Lower lobe of right lung (tissue), 2 donors: ENCODE measurements at places on chromosomes 5 and 9.

- H3K27ac ChIP-seq: no peak overlapping the region
- no peaks in the 10 kb centered on the region for H3K36me3 ChIP-seq
- H3K27me3 ChIP-seq: no peaks in the 10 kb centered on the region
- no peak overlapping the region for H3K4me3 ChIP-seq
These were observed 189.7 kb upstream of the SLC27A6 start for GRCh38 chr5:128775558-128775957.

GRCh38 chr5:152349683-152350526 is 55.2 kb downstream of the NMUR2 start:
- peak; percentile 45 for DNase-seq
- peaks cover 12% of the 10 kb centered on the region for H3K4me1 ChIP-seq
- no peaks in the 10 kb centered on the region for H3K36me3 ChIP-seq

DNA sequence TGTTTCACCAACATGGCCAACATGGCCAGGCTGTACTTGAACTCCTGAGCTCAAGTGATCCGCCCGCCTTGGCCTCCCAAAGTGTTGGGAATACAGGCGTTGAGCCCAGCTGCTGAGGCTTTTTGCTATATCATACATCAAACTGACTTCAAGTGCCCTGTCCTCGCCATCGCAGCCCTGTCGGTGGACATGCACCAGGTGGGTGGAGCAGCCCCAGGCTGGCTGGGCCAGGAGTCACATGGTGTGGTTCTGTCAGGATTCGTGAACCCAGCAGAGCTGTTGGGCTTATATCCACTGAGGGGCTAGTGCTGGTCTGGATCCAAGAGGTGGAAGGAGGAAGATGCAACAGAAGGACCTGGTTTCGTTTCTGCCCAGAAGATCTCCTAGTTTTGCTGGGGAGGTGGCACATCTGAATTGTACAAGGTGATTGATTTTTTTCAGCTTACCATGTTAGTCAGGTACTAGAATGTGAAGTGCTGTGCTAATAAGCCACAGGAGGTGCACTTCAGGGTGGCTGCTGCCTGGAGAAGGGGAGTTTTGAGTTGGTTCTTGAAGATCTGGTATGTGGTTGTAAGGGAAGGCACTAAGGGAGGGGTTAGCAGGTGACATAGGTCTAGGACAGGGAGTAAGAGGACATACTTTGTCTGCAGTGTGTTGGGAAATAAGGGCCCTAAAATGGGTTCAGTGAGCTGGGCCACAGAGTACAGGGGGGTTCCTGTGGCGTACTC is 16.1 kb downstream of the PCBD2 start:
- no peaks in the 10 kb centered on the region for H3K27me3 ChIP-seq
- DNase-seq: no peak
- H3K4me1 ChIP-seq: no peaks in the 10 kb centered on the region
- peak overlapping the region; percentile 41 for H3K27ac ChIP-seq
- no peak overlapping the region for H3K4me3 ChIP-seq

GRCh38 chr5:172571413-172571812 is 69.7 kb upstream of the NEURL1B start:
- no peak for DNase-seq
- H3K4me1 ChIP-seq: peaks cover 7% of the 10 kb centered on the region
- H3K36me3 ChIP-seq: no peaks in the 10 kb centered on the region

DNA sequence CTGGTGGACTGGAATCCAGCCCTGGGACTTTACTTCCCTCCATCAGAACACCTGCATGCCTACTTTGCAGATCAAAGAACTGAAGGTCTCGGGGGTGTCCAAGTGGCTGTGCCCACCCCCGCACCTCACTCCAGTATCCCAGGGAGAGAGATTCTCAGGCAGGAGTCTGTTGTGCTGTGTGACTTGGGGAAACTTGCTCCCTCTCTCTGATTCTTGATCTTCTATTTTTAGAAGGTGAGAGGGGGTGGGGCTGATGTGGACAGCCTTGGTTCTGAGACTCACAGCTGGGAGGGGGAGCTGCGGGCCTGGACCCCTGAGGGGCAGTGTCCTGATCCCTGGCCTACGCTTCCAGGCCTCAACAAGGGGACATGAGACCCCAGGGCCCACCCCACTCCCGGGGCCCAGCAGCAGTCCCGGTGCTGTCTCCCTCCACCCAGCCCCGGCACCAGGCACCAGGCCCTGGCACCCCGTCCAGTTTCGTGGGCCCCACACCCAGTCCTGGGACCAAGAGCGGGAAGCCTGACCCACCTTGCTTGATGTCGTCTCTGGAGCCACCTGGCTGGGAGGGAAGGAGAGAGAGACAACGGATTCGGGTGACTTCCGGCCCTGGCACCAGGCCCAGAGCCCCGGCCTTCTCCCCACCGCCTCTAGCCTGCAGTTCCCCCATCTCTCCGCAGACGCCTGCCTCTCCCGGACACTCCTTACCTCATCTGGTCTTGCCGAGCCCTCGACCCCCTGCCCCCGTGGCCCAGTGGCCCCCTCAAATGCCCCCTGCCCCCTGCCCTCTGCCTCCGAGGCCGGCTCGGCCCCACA is 74.0 kb upstream of the SPTLC1 start:
- H3K4me1 ChIP-seq: no peaks in the 10 kb centered on the region
- H3K27ac ChIP-seq: no peak overlapping the region
- H3K4me3 ChIP-seq: no peak overlapping the region

GRCh38 chr5:119269061-119269944 is 86.5 kb upstream of the TNFAIP8 start:
- no peaks in the 10 kb centered on the region for H3K36me3 ChIP-seq
- DNase-seq: peak; percentile 58
- peak overlapping the region; percentile 88 for H3K4me3 ChIP-seq

- H3K27ac ChIP-seq: no peak overlapping the region
- peaks cover 25% of the 10 kb centered on the region for H3K36me3 ChIP-seq
- H3K4me3 ChIP-seq: no peak overlapping the region
- H3K4me1 ChIP-seq: no peaks in the 10 kb centered on the region
- DNase-seq: no peak
These were observed 76.5 kb downstream of the SH3PXD2B start for GRCh38 chr5:172377856-172378255.

- no peak overlapping the region for H3K4me3 ChIP-seq
- H3K27me3 ChIP-seq: no peaks in the 10 kb centered on the region
- no peak overlapping the region for H3K27ac ChIP-seq
- H3K4me1 ChIP-seq: no peaks in the 10 kb centered on the region
These were observed 30.9 kb upstream of the SEMA6A start for GRCh38 chr5:116605310-116606070.

- no peak for DNase-seq
- H3K27ac ChIP-seq: no peak overlapping the region
- no peaks in the 10 kb centered on the region for H3K4me1 ChIP-seq
- H3K4me3 ChIP-seq: no peak overlapping the region
- H3K27me3 ChIP-seq: no peaks in the 10 kb centered on the region
- no peaks in the 10 kb centered on the region for H3K36me3 ChIP-seq
These were observed 101.4 kb downstream of the TMEM167A start for GRCh38 chr5:82975812-82976211.

GRCh38 chr5:39014561-39014960 is 59.6 kb downstream of the RICTOR start:
- no peak overlapping the region for H3K27ac ChIP-seq
- peaks cover 18% of the 10 kb centered on the region for H3K36me3 ChIP-seq
- H3K4me3 ChIP-seq: no peak overlapping the region
- no peak for DNase-seq
- no peaks in the 10 kb centered on the region for H3K27me3 ChIP-seq

- H3K4me3 ChIP-seq: no peak overlapping the region
- no peaks in the 10 kb centered on the region for H3K36me3 ChIP-seq
- no peak overlapping the region for H3K27ac ChIP-seq
- H3K4me1 ChIP-seq: peaks cover 20% of the 10 kb centered on the region
- no peaks in the 10 kb centered on the region for H3K27me3 ChIP-seq
These were observed 22.9 kb upstream of the ADAM19 start for GRCh38 chr5:157598350-157598936.

GRCh38 chr5:111075520-111075919 is 4.0 kb downstream of the TSLP start:
- peaks cover 21% of the 10 kb centered on the region for H3K4me1 ChIP-seq
- no peak overlapping the region for H3K27ac ChIP-seq
- H3K4me3 ChIP-seq: no peak overlapping the region
- H3K36me3 ChIP-seq: no peaks in the 10 kb centered on the region

DNA sequence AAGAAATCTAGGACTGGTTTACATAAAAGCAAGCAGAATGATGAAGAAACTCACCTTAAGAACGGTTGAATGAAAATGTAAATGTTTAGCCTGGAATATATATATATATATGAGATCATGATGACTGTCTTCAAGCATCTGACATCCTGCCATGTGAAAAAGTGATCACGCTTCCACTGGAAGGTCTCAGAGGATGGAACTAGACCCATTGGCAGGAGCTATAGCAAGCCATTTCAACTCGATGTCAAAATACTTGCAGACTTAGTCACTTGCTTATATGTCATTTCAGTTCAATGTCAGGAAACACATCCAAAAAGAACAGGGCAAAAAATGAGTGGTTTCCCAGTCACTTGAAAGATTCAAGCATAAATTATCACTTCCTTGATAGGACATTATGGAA is 22.2 kb upstream of the TMEM161B start:
- H3K27me3 ChIP-seq: no peaks in the 10 kb centered on the region
- no peak overlapping the region for H3K4me3 ChIP-seq
- no peak for DNase-seq
- H3K27ac ChIP-seq: no peak overlapping the region
- H3K36me3 ChIP-seq: no peaks in the 10 kb centered on the region
- no peaks in the 10 kb centered on the region for H3K4me1 ChIP-seq

DNA sequence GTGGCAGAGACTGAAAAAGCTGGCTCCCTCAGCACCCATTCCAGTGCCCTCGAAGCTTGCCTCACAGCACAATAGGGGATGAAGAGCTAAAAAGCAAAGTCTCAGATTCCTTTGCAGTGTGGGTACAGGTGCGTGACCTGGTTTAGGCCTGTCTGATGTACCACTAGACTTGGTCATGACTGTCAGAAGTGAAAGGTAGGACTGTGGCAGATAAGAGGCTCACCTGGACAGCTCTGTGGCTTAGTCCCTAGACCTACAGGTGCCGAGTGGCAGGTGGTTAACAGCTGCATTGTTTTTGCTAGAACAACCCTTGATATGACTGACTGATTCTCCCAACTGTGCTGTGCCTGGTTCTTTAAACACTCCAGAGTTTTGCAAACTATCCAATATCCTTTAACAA is 14.7 kb upstream of the SFXN1 start:
- no peak for DNase-seq
- no peaks in the 10 kb centered on the region for H3K27me3 ChIP-seq
- H3K36me3 ChIP-seq: no peaks in the 10 kb centered on the region
- H3K4me1 ChIP-seq: no peaks in the 10 kb centered on the region

- no peaks in the 10 kb centered on the region for H3K27me3 ChIP-seq
- no peak for DNase-seq
- H3K27ac ChIP-seq: peak overlapping the region; percentile 10
- H3K4me3 ChIP-seq: no peak overlapping the region
- peaks cover 14% of the 10 kb centered on the region for H3K4me1 ChIP-seq
- H3K36me3 ChIP-seq: no peaks in the 10 kb centered on the region
These were observed 31.2 kb upstream of the SLC28A3 start for GRCh38 chr9:84371737-84372136.

- peak; percentile 70 for DNase-seq
- H3K27ac ChIP-seq: no peak overlapping the region
- no peak overlapping the region for H3K4me3 ChIP-seq
- no peaks in the 10 kb centered on the region for H3K27me3 ChIP-seq
- no peaks in the 10 kb centered on the region for H3K36me3 ChIP-seq
These were observed 56.8 kb upstream of the TEX48 start for GRCh38 chr9:114738581-114739316.

DNA sequence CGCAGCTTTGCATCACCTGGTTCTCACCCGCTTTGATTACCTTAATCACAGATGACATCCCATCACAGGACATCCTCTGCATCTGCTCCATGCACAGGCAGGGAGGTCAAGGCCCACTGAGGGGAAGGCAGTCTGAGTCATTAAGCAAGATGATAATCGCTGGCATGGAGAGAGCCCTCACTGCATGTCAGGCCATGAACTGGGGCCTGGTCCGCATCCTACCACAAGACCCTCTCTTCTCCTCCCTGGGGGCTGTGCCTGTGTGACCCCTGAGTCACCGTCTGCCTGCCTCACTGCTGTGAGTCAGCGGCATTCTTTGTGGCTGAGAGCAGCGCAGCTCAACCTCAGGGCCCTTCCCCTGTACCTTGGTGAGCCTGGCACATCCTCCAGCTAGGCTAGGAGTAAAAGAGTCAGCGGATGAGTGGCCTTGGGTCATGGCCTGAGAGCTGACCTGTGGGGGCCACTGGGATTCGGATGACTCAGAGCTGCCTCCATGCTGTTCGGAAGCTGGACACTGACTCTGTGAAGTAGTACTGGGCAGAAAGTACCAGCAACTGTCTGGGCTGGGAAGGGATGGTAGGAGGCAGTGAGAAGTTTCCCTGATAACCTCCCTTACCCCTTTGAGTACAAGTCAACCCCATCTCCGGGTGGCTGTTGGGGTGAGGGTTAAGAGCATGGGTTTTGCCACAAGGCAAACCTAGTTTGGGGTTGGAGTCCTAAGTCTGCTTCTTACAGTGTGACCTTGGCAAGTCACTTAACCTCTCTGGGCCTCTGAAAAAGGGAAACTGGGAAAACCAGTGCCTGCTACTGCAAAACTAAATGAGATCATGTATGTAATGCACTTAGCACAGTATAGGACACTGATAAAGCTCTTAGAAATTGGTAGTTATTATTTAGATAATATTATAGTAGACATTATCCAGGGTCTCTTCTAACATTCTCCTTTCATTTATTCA is 14.6 kb upstream of the ARSI start:
- H3K27me3 ChIP-seq: no peaks in the 10 kb centered on the region
- no peak overlapping the region for H3K27ac ChIP-seq
- no peak overlapping the region for H3K4me3 ChIP-seq

DNA sequence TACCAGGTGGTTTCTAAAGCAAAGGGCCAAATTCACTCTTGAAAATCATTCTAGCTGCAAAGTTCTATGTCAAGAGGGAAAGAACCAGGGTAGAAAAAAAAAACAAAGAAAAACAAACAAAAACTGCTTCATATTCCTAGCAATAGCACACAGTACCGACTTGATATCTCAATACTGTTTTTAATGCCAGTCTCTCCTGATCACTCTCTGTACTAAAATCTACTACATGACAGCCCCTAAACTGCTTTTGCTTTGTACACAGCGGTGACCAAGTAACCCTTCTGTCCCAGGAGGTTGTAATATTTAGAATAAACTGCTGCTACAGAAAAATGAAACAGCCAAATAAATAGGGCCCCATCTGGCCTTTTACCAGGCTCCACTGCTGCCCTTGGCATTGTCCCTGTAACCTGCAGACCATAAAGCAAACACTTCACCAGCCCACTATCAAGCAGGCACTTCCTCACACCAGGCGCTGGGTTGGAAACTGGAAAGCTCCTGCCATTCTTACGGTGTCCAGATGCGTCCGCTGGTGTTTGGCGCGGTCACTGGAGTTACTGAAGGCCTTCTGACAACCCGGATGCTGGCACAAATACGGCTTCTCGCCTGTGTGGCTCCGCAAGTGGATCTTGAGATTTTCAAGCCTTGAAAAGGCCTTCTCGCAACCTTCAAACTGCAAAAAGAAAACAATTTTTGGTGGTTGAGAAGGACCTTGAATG is 363.2 kb downstream of the GLIS3 start:
- no peak overlapping the region for H3K4me3 ChIP-seq
- H3K27ac ChIP-seq: peak overlapping the region; percentile 65
- H3K36me3 ChIP-seq: no peaks in the 10 kb centered on the region

DNA sequence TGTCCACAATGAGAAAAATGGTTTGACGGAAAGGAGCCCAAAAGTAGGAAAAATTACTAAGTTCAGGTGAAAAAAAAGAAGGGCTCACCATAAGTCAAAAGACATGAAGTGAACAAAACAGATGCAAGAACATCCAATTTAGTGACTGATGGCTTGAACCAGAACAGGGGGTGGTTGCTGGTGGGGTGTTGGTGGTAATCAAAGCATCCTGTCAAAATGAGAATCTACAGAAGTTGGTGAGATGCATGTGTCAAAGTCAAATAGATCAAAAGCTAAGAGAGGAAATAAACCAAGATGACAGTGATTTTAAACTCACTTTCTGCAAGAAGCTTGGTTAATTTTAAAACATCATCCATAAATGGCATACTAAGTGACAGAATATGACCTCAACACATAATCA is 117.4 kb downstream of the MLLT3 start:
- H3K4me1 ChIP-seq: no peaks in the 10 kb centered on the region
- no peak overlapping the region for H3K27ac ChIP-seq
- DNase-seq: no peak
- H3K36me3 ChIP-seq: no peaks in the 10 kb centered on the region
